ENCODE measurements at places on chromosomes 1 and 21.

- no peak for DNase-seq
Observed at GRCh38 chr1:99571092-99571734, 74.7 kb upstream of the PALMD start.

- no peak for DNase-seq
Observed at GRCh38 chr1:162549001-162549400, 12.5 kb upstream of the UAP1 start.

GRCh38 chr1:71294178-71294577 is 213.3 kb upstream of the ZRANB2 start:
- no peak for DNase-seq

GRCh38 chr21:14826630-14827029 is 238.2 kb downstream of the NRIP1 start:
- no peak for DNase-seq

DNA sequence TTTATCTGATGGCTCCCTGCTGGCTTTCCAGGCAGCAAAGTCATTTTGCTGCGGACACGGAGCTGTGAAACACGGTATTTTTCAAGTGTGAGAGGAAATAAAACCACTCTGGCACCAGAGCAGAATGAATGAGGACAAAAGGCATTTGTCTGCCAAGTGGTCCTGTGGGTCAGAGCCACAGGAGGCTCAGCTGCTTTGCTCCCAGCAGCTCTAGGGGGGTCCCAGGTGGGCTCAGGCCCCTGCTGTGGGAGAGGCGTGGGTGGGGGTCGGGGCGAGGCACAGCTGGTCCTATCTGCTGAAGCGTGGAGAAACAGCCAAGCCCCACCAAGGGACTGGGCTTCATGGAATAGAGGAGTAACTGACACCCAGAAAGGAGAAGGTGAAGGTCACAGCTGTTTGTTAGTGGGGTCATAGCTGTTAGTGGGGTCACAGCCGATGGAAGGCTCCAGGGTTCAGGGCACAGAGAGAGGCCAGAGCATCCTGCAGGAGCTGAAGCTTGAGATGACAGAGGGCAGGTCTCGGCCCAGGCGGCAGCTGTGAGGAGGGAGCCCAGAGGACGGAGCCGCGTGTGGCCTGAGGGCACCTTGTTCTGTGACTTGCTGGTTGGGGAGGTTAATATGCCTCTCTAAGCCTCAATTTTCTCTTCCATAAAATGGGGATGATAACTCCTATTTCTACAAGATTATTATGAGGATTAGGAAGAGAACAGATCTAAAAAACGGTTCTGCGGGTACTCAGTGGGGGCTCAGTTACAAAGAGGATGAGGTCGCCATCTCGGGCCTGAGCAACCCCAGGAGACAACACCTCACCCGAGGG is 7.1 kb downstream of the KIF17 start:
- DNase-seq = no peak

- no peak for DNase-seq
Observed at GRCh38 chr1:12472798-12473551, 145.0 kb downstream of the DHRS3 start.

GRCh38 chr1:167456524-167456923 is 61.8 kb downstream of the CD247 start:
- no peak for DNase-seq

DNA sequence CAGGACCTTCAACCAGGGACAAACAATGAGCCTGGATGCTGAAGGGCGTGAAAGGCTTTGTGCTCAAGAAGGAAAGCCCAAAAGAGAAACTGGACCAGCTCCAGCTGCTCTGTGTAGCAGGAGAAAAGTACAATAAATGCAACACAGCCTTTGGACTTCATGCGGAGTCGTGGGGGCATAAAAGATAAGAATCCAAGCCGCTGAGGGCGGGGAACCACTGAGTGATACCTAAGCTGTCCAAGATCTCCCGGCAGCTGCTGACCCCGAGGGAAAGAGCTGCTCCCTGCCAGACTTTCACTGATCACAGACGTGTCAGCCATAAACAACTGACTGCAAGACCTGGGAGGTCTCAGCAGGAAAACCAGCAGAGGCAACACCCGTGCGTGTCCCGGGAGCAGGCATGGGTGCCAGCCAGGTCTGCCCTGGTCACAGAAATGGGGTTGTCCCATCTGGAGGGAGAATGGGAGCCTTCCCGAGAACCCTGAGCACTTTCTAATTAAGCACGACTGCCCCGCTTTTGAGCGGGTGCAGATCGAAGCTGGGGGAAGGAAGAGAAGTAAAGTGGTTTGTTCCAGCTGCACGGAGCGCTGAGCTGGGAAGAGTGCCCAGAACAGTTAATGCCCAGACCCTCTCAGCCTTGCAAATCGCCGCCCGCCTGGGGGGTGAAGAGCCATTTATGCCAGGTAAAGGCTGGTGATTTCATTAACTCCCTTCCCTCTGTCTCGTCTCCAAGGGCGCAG is 68.3 kb upstream of the TARDBP start:
- no peak for DNase-seq

- DNase-seq = no peak
Observed at GRCh38 chr1:204652497-204652896, 33.0 kb downstream of the LRRN2 start.

- no peak for DNase-seq
Observed at GRCh38 chr21:27082431-27083010, 115.6 kb upstream of the ADAMTS5 start.

DNA sequence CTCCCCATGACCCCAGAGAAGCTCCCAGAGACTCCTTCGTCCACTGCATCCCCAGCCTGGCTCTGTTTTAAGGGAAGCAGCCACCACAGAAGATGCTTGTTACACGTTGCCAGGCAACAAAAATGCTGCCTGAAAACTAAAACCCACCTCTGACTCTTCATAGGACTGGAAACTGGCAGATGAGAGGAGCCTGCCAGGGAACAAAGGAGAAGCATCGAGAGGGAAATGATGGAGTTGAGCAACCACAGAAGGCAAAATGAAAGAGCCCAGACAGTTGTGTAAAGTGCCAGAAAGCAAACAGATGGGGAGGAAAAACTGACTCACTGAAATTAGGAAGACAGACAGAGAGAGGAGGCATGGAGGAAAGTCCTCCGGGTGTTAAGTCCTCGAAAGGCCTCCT is 118.4 kb downstream of the KCNN3 start:
- DNase-seq = no peak

DNA sequence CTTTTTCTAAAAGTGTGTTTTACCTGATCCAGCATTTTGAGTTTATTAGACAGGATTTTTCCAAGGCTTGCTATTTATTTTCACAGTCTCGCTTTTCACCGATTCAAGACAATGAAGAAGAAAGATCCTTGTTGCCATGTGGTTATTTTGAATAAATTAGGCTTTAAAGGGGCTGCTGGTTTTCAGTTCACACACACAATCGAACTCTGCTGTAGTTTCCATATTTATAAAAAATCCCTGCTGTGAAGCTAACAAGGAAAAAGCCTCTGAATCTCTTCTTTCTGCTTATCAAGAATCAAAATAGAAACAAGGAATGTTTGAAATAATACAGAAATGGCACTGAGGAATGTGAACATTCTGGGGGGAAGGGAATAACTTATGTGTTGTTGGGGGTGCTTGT is 102.5 kb upstream of the KAZN start:
- DNase-seq = no peak

- no peak for DNase-seq
Observed at GRCh38 chr1:205824180-205824579, 11.2 kb upstream of the SLC41A1 start.
